ENCODE measurements at places on chromosomes 16 and 17.
A peak's percentile ranks its signal among the peaks of the same experiment; 100 is the strongest.

DNA sequence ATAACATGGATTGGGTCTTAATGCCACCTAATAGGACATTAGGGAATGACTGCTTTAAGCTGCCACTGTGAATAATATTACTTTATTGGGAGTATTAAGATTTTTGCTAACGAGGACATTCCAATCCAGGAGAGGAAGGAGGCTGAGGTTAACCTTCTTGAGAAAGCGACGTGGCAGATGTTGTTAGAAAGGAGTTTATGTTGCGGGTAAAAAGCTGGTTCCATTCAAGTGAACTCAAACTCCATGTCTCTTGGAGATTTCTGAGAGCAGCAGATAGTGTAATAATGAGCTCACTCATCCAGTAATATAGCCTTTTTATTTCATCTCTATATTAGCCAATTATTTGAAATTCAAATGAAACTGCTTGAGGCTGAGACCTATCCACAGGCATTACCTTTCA is 75.5 kb downstream of the KNOP1 start:
- no peak for DNase-seq

GRCh38 chr16:31700200-31700529 is 172.5 kb downstream of the AHSP start:
- DNase-seq, result no peak

- DNase-seq, result no peak
These were observed at the start of gene ZNF205 for GRCh38 chr16:3112058-3112880. Gene ZNF205 (plus strand): TSS chr16:3112586. CDS start chr16:3113431, 845 bp downstream.

DNA sequence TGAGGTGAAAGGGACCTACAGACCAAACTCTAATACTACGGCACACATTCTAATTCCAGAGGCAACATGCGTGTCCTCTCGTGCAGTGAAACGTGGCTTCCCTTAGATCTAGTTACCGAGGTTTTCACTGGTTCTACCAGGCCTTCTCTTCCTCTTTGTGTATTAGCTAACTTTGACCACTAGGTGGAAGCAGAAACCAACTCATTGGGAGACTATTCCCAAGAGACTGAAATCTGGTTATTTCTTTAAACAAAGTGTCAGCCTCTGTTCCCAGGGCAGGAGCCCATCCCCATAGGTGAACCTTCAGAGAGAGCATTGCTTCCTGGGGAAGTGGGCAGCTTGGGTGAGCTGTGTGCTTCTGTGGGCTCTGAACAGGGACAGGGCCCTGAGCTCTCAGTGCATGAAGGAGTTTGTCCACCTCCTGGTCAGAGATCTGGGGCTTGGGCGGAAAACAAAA is 19.7 kb upstream of the RCVRN start:
- DNase-seq, result no peak

GRCh38 chr16:30808146-30808545 is 21.1 kb upstream of the ZNF629 start:
- DNase-seq, result no peak

- DNase-seq, result no peak
These were observed 42.5 kb downstream of the MYH3 start for GRCh38 chr17:10614536-10615155.

GRCh38 chr16:57238682-57239081 is 6.4 kb upstream of the ARL2BP start:
- no peak for DNase-seq

DNA sequence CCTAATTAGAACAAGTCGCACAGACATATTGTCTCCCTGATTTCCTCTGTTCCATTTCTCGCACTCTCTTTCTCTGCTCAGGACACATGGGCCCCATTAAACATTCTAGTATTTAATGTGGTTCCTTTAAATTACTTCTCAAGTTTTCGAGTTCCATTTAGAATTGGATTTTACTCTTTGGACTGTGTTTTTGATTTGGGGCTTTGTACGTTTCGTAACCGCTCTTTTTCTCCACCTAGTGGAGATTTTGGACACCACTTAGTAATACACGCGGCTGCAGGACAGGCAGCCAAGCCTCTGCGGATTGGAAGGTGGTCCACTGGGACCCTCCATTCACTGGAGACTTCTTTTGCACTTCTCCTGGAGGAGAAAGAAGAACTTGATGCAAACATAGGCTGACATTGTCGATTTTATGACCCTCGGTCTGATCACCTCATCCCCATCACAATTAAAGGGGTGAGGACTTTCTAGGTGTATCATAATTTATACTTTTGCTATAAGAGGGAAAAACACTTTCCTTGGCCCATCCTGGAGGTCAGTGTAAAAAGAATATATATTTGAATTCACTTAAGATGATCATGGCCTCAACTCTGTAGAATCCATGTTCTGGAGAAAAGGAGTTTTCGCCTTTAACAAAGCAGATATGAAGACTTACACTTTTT is 85.7 kb downstream of the NOG start:
- DNase-seq, result no peak

- DNase-seq, result no peak
These were observed 1.1 kb upstream of the ZNF263 start for GRCh38 chr16:3282103-3282729.

DNA sequence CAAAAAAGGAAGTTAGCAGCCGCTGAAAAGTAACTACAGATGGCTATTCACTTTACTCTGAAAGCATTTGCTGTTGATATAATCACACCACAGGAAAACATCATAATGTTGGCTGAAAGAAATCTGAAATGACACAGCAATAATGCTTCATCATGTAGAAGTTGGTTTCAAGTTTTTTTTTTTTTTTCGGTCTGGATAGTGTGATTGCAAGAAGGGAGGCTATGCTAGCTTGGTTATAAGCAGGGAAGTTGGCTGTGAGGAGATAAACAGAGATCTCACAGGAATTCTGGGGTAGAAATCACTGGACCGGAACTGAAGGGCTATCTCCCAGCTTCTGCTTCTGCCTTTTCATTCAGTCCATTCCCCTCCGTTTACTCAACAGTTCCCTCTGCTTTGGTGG is 57.9 kb downstream of the MYO1D start:
- no peak for DNase-seq

DNA sequence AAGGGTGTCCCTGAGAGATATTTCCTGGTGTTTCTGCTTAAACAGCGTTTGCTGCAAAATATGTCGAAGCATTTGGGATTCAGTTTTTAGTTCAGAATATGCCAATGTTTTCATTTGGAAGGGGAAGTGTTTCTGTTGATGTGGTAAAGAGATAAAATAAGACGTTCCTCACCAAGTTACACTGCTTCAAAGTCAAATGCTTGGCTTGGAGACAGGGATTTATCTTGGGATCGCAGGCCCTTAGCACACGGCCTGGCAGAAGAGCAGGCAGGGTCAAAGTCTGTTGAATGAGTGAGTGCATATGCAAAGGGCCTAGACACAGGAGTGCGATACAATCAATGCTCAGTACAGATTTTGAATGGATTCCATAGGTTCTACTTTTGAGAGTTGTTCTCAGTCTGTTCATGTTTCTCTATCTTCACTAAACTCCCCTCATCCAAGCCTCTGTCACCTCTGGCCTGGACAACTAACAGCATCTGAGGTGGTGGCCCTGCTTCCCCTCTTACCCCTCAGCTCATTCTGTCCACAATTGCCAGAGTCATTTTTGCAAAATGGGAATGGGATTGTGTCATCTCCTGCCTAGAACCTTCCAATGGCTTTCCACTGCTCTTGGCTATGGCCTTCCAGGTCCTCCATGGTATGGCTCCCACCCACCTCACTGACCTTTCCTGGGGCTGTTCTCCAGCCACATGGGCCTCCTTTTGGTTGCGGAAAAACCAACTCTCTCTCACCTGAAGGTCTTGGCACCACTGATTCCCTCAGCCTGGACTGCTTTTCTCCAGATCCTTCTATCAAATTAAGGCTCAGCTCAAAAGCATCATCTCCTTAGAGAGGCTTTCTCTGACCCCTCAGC is 3.2 kb downstream of the DEXI start:
- DNase-seq, result no peak

DNA sequence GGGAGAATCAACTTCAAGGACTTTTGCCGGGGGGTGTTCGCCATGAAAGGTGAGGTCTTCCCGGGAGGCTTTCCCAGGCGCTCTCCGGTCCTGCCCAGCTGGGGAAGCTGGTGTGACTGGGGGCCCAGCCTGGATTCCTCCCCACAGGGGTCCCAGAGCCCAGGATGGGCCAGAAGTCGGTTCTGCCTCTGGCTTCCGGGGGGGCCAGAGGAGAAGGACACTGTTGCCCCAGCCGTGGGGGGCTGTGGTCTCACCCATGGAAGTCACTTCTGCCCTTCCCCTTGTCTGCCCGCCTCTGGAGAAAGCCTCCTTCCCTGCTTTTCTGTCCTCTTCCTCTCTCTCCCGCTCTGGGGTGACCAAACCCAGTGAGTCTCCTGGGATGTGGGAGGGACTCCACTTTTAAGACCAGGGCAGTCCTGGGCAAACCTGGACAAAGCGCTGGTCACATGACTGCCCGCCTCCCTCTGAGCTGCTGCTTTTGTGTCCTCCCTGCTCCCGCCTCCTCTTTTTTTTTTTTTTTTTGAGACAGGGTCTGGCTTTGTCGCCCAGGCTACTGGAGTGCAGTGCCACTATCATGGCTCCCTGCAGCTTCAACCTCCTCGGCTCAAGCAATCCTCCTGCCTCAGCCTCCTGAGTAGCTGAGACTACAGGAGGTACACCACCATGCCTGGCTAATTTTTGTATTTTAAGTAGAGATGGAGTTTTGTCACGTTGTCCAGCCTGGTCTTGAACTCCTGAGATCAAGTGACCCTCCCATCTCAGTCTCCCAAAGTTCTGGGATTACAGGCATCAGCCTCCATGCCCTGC is 40.6 kb downstream of the RAB11FIP4 start:
- no peak for DNase-seq

DNA sequence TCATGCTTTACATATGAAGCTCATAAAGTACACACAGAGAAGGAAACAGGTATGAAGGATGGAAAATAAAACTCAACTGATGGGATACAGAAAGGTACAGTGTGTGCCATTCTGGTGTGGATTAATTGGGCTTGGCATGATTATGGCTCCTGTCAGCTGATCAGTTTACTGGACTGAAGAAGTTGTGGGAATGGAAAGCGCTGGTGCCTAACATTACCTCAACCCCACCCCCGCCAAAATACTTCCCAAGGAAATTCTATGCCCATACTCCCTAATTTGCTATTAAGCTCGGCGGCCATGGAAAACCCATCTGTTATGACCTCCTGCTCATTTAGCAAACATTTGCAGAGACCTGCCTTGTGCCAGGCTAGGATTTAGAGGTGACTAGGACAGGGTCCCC is 16.6 kb upstream of the PMFBP1 start:
- DNase-seq, result no peak

DNA sequence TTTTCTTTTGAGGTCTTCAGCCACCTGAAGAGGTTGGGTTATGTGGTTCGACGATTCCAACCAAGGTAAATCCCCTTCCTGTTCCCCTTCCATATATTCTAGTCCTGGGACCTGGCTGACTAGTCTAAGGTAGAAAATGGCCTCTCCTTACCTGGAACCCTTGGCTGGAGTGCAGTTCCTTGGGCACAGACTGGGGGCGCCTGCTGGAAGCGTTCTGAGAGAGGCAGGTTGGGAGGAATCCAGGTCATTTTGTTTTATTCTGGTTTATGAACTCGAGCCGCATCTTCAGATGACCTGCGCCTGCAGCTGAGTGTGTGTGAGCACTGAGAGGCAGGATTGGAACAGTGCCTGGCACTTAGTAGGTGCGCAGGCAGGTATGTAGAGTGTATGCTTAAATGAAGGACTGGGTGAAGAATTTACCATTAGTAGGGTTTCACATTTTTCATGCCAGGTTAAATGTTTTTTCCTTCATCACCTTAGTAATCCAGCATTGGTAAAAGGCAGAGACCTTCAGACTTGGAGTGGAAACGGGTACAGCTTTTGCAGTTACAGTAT is 2.7 kb downstream of the TSEN54 start:
- DNase-seq, result no peak

DNA sequence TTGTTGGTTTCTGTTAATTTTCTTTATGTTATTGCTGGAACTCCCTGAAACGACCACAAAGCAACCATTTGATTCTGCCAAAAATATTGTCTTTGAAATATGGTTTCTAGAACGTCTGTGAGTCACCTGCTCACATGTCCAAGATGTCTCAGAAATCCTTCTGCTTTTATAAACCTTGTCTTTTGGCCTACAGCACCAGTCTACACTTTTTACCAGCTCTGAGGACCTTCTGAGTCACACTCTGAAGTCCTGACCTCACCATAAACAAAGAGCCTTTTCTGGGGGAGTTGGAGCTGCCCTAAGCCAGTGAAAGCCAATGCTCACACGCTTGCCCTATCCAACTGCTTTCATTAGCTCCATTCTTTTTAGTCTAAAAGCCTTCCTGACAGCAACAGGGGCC is 55.5 kb downstream of the GRIN2A start:
- no peak for DNase-seq

DNA sequence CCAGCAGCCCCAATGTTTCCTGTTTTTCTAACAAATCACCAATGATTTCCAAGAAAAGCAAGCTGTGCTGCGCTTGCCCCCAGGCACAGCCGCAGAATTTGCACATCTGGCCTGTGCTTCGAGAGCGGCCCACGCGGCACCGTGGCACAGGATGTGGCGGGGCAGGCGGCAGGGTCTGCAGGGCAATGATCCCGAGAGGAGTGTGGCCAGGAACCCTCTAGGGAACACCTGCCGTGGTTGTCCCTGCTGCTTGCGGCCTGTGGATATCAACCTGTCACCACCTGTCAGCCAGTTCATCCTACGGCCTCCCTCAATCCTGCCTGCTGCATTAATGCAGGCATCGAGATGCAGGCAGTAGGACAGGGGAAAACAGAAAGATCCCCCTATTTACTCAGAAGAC is 24.0 kb downstream of the PIK3R5 start:
- DNase-seq, result peak; percentile 78

DNA sequence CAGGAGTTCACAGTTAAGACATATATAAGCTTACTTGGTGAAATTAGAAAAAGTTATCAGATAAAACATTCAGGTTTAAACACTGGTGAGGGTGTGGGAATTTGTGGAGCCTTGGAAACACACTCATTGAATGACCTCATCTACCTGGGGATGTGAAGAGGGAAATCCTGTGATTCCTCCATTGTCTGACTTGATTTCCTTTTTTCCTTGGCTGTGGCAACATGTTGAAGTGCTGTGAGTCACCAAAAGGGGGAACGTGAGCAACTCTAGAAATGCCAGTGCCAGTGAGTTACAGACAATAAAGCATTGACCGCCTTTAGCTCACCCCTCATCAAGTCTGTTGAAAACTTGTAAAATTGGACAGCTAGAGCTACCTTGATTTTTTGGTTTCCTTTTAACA is 1.8 kb downstream of the HMOX2 start:
- DNase-seq, result peak; percentile 46

GRCh38 chr16:80120899-80121521 is 419.8 kb upstream of the DYNLRB2 start:
- no peak for DNase-seq

DNA sequence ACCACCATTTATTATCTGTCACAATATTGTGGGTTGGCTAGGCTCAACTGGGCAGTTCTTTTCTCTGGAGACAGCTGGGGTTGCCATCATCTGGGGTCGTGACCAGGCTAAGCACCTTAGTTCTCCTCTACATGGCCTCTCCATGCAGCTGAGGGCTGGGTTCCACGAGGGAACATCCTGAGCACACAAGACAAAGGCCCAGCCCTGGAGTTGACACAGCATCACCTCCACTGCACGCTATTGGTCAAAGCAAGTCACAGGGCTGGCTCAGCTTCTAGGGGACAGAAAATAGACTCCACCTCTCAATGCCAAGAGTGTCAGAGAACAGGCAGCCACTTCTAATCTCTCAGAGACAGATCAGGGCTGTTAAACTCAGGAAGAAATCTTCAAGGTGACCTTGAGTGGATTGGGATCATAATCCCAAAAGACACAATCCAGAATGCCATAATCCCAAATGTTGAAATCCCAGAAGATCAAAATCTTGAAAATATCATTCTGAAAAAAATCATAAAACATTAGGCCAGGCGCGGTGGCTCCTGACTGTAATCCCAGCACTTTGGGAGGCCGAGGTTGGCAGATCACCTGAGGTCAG is 13.0 kb upstream of the USP10 start:
- DNase-seq, result no peak

Data from CD4-positive, alpha-beta T cell treated with Interleukin-4 for 1 hour (primary cell).